ENCODE measurements at places on chromosomes 3 and 15.

DNA sequence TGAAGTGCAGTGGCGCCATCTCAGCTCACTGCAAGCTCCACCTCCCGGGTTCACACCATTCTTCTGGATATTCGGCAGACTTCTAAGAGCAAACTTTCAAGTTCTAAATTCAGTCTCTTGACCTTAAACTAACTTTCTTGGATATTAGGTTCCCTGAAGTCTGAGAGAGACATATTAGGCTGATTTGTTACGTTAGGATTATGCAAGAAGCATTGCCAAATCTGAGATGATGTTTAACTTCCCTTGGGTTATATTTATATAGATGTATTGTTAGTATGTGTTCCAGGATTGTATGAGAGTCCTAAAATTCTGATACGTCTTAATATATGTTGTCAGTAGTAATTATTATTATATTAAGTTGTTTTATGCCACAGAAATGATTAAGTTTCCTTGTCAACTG lies 80.1 kb downstream of the SLC6A1 start:
- no peak for DNase-seq

DNA sequence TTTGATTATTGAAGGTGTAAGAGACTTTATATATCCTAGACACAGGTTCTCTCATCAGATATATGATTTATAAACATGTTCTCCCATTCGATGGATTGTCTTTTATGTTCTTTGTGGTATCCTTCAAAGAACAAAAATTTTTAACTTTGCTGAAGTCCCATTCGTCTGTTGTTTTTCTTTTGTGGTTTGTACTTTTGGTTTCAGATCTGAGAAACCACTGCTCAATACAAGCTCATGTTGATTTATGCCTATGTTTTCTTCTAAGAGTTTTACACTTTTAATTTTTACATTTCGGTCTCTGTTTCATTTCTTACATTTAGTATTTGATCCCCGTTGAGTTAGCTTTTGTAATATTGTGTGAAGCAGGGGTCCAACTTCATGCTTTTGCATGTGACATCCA lies 103.3 kb upstream of the SPRED1 start:
- no peak for DNase-seq

GRCh38 chr3:124292329-124292728 lies 300.4 kb upstream of the ROPN1 start:
- DNase-seq, result no peak

DNA sequence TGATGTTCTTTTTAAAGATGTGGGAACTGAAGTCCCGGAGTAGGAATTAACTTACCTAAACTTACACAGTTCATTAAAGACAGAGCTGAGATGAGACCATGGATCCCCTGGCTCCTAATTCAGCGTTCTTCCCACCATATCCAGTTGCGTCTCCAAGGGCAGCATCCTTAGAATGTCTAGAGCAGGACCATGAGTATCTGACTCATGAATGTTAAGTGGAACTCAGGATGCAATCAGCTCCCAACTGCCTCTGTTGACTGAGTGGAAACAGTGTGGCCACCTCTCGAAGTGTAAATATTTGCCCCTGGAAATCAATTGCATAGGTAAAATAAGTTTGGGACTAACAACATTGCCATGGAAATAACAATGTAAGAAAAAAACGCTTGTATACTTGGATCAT lies 2.5 kb downstream of the SNTN start:
- peak; percentile 47 for DNase-seq

DNA sequence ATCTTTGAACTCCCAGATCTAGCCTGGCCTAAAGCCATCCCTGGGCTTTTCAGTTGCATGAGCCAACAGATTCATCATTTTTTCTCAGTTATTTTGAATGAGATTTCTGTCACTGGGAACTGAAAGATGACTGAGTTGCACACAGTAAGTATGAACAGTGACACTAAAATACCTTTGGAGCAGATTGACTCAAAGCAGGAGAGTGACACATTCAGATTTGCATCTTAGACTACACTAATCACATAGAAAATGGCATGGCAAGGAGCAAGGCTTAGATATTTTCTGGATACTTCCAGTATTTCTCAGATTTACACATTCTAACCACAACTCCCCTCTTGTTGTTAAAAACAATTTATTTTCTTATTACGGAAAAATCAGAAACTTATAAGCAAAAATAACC lies 32.8 kb downstream of the SEC62 start:
- DNase-seq, result no peak

- peak; percentile 77 for DNase-seq
These were observed 18.7 kb downstream of the ISG20 start for GRCh38 chr15:88657326-88658069.

DNA sequence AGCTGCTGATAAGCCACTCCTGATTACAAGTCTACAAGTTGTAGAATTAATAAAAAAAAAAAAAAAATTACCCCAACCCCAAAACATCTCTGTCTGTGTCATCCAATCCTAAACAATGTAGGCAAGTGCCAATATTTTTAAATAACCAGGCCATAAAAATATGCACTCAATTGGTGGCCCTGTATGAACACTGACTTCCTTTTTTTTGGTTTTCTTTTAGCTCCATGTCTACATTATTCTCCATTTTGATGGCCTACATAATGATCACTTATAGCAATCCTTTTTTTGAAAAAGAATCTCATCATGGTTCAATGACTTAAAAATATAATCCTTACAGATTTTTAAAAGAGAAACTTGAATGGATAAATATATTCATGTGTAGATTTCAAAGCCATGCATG lies 72.1 kb downstream of the FOXP1 start:
- DNase-seq, result no peak

DNA sequence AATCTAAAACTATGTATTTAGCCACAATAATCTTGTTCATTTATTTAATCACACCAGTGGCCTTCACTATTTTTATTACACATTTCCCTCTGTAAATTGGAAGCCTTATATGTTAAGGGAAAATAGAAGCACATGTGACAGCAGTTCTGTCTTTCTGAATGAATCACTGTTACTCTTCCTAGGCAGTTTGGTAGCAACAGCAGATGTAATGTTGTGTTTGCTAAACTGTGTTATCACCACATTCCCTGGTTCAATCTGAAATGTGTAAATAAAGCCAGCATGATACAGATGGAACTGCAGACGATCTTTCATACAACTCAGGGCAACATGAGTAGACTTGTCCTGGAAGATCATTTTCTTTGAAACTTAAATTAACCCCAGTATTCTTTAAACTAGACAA lies 220.1 kb downstream of the MCTP2 start:
- DNase-seq, result no peak

- DNase-seq, result no peak
These were observed 27.9 kb downstream of the MINDY4B start for GRCh38 chr3:150877303-150877702.

DNA sequence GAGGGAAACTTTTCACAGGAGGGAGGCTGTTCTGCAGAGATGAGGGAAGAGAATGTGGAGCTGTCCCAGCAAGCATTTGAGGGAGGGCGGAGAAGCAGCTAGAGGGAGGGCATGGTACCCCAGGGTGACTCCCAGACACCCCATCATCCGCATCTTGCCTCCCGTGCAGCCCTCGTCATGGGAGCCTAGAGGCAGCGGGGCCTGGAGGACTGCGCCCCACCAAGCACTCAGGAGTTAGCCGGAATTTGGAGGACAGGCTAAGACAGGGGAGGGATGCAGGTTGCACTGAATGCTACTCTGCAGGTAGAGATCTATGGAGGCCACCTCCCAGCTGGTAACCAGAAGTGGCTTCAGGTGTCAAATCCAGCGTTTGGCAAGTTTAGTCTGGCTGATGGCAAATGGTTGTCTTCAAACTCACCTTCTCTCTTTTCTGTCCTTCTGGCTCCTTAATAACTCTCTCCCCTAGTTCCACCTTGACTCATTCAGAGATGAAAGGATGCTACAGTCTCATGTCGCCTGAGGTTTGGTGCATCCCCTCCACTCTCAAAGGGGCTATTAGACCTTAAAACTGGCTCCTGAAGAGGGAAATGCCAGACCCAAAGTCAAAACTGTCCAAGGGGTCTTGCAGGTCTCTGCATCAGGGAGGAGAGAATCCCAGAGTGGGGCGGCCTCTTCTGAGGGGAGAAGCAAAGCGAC lies 155.9 kb upstream of the TLE3 start:
- no peak for DNase-seq

DNA sequence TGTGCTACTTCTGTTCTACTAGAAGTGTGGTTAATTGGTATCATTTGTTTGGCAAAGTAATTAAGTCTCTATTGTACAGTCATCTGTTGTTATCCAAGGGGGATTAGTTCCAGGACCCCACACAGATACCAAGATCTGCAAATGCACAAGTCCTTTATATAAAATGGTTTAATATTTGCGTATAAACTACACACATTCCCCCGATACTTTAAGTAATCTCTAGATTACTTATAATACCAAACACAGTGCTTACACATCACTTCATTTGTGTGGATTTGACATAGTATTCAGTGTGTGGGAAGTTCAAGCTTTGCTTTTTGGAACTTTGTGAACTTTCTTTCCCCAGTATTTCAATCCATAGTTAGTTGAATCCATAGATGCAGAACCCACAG lies 50.5 kb upstream of the ABI3BP start:
- DNase-seq, result no peak

- peak; percentile 20 for DNase-seq
These were observed 269.7 kb downstream of the ABHD5 start for GRCh38 chr3:43960448-43960840.

GRCh38 chr15:47551079-47551478 lies 166.2 kb upstream of the SEMA6D start:
- DNase-seq, result no peak

- DNase-seq, result no peak
These were observed 13.9 kb downstream of the PHLDB2 start for GRCh38 chr3:111872979-111873378.

- peak; percentile 64 for DNase-seq
These were observed 24.9 kb upstream of the THRB start for GRCh38 chr3:24519368-24520100.

DNA sequence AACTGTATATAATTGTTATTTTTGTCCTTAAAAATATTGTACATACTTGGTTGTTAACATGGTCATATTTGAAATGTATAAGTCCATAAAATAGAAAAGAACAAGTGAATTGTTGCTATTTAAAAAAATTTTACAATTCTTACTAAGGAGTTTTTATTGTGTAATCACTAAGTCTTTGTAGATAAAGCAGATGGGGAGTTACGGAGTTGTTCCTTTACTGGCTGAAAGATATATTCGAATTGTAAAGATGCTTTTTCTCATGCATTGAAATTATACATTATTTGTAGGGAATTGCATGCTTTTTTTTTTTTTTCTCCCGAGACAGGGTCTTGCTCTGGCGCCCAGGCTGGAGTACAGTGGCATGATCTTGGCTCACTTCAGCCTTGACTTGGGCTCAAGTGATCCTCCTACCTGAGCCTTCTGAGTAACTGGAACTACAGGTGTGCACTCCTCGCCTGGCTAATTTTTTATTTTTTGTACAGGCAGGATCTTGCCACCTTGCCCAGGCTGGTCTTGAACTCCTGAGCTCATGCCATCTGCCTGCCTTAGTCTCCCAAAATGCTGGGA lies 10.7 kb downstream of the NFKBIZ start:
- no peak for DNase-seq

- peak; percentile 28 for DNase-seq
These were observed 136.4 kb downstream of the MAGI1 start for GRCh38 chr3:65902304-65902793.

- DNase-seq, result peak; percentile 25
These were observed 172.0 kb downstream of the TCF12 start for GRCh38 chr15:57090496-57090859.

- DNase-seq, result peak; percentile 41
These were observed 38.3 kb downstream of the SCAPER start for GRCh38 chr15:76866716-76867321.

- no peak for DNase-seq
These were observed 4.1 kb upstream of the STAB1 start for GRCh38 chr3:52490939-52491526.

- no peak for DNase-seq
These were observed 19.1 kb downstream of the ZDHHC19 start for GRCh38 chr3:196192036-196192523.

GRCh38 chr3:61820306-61820992 lies 259.1 kb downstream of the PTPRG start:
- no peak for DNase-seq

- DNase-seq, result no peak
These were observed 123.7 kb upstream of the SPRED1 start for GRCh38 chr15:38128921-38129320.

DNA sequence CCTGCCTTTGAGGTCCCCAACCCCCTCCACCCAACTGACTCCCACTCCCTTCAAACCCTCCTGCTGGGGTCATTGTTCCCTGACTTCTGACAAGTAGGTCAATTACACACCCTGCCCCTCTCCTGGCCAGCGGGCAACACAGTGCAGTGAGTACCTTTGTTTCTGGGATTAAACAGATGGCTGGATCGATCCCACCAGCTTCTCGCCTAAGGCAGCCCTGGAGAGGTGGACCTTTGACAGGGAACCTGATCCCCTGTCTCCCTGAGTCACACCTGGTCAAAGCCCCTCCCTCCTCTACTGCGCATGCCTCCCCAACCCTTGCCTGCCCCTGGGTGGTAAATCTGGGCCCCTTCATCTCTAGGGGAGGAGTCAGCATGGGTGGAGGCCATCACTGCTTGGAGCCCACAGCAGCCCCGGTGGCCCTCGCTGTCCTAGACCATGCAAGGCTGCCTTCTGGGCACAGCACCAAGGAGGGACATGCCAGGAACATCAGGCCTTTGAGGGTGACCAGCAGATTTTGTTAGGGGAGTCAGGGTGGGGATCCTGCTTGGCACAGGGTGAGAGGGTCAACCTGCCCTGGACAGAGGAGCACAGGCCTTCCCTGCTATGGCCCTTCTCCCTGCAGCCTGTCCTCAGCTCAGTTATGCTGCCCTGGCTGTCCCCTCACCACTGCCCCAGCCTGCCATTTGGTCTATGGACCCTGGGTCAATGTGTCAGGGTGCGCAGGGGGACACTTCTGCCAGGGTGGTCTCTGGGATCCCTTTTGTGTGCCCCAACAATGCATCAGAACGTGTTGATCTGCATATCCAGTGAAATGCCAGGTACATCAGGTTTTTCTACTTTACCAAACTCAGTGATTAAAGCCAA lies 9.8 kb upstream of the PRR23E start:
- no peak for DNase-seq

DNA sequence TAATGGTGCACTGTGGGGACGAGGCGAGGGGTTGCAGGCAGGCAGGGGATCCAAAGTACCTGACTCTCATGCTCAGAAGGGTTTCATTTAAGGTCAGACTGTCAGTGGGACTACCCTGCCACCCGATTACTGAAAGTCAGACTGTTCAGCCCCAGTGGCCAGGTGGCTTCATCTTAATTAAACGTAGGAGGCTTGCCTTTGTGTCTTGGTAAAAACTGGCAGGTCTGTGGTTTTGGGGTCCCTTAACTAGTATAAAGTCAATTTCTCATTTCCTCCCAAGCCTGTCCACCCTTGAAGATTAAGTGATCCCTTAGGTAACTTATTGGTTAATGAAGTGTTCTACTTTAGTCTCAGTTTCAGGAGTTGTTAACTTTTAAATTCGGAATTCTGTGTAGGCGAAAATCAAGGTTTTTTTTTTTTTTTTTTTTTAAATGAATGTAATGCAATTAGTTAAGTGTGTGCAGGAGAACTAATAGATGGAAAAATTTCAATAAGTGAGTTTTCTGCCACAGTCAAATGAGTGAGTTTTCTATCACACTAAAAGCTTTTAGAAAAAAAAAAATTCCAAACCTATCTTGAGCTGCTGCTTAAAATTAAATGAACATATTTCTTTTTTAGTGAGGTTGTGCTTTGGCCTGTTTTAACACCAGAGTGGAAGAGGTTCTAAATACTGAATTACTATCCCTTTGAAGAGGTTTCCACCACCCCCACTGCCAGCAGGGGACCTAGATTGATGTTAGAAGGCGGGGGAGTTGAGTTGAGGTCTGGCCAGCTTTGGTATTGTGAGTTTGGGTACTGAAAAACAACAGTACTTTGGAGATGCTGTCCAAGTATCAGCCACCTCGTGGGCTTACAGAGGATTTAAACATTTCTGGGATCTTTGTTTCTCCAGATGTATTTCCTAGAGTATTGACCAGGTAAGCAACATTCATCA lies 15.2 kb downstream of the ITPR1 start:
- DNase-seq, result no peak

Measured in fibroblast of skin of scalp (primary cell).